NCI-H1105 treated with DMSO at 0.1 percent for 48 hours (cell line): ENCODE measurements at places on chromosomes 1 and 21.
A peak's percentile ranks its signal among the peaks of the same experiment; 100 is the strongest.

DNA sequence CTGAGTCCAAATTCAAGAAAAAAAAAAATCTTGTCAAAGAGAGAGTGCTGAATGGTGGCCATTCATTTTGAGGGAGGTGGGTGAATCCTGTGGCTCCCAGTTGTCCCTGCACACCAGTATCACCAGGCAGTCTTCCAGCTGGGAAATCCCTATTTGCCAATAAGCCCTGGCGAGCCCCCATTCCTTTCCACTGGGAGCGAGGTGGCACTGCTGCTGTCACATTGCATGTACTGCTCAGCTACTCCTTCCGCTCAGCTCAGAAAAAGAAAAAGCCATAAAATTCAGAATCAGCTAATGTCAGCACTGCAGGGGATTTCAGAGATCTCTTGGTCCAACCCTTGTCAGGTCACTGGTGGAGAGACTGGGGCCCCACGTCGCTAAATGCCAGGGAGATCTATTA is 298.5 kb downstream of the OMA1 start:
- DNase-seq = no peak

- DNase-seq = no peak
These were observed 102.3 kb upstream of the FGGY start for GRCh38 chr1:59194621-59195020.

- peak; percentile 56 for DNase-seq
These were observed 587 bp downstream of the NKAIN1 start for GRCh38 chr1:31238986-31239613.

DNA sequence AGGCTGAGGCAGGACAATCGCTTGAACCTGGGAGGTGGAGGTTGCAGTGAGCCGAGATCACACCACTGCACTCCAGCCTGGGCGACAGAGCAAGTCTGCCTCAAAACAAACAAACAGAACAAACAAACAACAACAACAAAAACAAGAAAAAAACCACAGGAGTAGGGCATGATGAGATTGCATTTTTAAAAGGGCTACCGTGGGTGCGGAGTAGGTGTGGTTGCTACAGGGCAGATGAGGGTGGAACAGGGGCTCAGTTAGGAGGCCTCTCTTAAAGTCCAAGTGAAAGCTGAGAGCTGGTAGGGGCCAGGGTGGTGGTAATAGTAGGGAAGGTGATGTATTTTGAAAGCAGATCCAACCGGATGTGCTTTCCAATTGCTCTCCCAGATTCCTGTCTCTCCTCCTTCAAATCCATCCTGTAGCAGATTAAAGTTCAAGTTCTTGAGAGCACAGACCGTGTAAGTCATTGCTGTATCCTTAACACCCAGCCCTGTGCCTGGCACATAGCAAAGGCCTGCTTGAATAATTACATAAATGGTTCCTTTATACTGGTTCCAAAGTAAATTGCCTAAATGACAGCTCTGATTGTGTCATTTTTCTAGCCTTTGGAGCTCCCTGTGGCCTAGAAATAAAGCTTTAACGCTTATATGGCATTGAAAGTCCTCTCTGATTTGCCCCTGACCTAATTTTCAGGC is 4.2 kb upstream of the LINGO4 start:
- DNase-seq = no peak

DNA sequence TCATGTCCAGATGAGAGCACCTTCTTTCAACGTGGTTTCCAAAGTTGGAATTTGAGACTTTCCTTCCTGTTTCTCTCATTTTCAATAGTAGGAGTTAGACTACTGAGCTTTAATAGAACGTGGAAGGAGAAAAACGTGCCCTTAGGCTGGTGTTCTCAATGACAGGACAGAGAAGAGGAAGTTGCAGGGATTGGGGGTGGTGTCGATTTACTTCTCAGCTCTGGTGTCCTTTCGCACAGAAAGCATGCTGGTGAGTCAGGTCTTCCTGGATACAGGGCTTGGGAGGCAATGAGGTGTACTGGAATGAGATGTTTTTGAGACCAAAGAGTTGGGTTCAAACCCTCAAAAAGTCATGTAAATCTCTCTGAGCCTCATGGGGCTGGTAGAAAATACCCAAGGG is 67.1 kb downstream of the HIVEP3 start:
- DNase-seq = no peak

GRCh38 chr1:71039661-71040262 is 7.9 kb downstream of the PTGER3 start:
- DNase-seq = no peak

- no peak for DNase-seq
These were observed 9.4 kb upstream of the THEMIS2 start for GRCh38 chr1:27862671-27863537.

GRCh38 chr1:99919220-99919619 is 50.6 kb upstream of the SLC35A3 start:
- DNase-seq = no peak

GRCh38 chr1:234602334-234603220 is 7.4 kb downstream of the IRF2BP2 start:
- DNase-seq = no peak
